ENCODE measurements at places on chromosomes 11 and 22.

DNA sequence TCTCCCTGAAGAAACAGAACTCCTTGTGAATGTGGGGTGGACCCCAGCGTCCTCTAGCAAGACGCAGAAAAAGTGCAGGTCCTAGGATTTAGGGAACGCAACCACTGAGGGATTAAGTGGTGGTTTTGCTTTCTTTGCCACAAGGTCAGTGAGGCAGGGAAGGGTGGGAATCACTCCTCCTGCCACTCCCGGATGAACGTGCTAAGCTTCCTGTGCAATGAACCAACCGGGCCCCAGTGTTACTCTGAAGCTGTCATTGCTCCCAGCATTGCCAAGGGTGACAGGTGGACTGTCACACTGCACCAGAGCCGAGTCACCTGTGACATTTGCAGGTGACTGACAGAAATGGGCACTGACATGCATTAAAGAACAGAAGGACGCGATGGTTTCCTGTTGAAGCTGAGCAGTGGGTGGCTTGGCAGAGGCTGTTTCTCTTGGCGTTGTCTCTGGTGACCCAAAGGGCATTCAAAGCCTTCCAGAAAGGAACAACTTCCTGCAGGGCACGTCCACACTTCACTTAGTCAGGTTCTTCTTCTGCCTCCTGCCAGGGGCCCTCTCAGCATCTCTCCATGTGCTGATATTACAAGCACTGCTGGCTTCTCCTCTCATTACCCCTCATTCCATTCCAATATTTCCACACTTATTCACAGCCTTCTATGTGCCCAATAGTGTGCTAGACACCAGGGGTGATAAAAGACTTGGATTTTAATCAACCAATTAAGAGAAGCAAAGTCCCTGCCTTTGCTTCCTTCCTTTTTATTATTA, 9.7 kb downstream of the KIRREL3 start:
- no peak for DNase-seq

DNA sequence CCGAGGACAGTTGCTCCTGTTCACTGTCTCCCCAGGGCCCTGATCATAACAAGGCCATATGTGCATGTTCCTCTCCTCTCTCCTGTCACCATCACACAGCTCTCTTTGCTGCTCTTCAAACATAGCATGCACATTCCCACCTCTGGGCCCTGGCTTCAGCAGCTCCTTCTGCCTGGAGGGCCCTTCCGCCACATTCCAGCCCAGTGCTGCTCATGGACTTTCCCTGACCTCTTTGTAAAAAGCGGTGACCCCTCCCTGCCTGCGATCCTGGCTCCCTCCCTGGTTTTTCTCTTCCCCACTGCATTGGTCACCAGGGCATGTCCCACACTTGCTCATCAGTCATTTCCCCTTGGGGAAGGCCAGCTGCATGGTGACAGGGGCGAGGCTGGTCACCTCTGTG, 98.2 kb downstream of the MYO18B start:
- DNase-seq, result no peak

DNA sequence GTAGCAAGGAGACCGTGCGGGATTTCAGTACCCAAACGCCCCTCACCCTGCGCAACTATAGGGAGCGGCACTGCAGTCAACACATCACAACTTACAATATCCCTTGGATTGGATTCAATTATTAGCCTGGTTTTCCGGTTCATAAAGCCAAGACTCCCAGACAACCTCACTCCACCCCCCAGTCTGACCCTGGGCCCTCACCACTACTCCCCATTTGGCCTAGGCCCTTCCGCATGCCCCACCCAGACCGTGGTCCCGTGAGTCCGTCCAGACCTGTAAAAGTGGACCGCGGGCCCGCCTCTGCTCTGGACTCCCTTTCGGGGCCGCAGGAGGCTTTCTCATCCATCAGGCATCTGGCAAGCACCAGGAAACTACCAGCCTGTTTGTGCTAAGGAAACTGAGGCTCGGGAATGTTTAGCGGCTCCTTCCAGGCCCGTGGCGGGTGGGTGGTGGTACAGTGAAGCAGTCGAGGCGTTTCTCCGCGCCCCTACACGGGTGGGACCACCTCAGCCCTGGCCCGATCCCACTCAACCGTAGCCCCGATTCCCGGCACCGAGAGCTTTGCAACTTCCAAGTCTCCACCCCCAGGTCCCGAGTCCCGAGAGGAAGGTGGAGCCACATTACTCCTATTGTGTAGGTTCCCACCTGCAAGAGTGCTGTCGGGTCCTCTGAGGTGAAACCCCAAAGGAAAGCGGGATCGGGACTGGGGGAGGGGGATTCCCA, 679 bp upstream of the DPP3 start:
- DNase-seq, result no peak

- DNase-seq, result no peak
These were observed 51.9 kb upstream of the PTPRJ start for GRCh38 chr11:47928426-47928825.

DNA sequence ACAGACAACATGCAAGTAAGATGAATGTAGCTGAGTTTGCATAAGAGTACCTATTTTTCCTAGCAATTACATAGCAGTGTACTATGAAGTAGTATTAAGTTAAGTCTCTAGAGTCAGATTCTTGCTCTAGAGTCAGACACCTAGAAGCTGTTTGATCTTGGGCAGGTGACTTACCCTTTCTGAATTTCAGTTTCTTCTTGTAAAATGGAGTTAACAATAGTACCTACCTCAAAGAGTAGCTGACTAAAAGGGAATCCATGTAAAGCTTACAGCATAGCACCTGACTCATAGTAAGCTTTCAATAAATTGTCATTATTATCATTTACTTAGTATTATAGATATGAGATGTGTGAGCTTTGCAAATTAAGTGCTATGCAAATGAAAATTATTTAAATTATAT, 47.8 kb upstream of the PTPRJ start:
- no peak for DNase-seq

GRCh38 chr22:20919718-20920117, 2.5 kb downstream of the CRKL start:
- no peak for DNase-seq

DNA sequence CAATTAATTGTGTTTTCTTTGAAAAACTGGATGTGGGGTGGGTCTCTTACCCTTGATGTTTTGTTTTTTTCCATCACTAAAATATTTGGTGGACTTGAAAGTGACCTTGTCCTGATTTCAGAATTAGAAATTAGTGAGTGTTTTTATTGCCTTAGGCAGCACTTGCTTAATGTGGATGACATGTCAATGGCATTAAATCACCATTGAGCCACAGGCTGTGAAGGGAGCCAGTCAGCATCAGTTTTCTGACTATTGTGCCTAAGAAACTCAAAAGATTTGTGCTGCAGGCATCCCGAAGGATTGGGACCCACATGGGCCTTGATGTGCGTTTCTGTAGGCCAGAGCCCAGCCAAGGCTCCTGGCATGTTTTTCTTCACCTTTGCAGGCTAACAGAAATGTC, 53.8 kb downstream of the SWAP70 start:
- DNase-seq, result no peak

DNA sequence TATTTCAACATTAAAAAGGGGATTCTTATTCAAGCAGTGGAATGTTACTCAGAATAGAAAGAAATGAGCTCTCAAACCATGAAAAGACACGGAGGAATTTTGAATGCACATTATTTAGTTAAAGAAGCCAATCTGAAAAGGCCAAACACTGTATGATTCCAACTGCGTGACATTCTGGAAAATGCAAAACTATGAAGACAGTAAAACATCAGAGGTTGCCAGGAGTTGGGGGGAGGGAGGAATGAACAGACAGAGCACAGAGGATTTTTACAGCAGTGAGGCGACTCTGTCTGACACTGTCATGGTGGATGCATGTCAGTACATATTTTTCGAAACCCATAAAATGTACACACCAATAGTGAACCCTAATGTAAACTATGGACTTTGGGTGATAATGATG, 22.9 kb upstream of the THY1 start:
- DNase-seq, result no peak

DNA sequence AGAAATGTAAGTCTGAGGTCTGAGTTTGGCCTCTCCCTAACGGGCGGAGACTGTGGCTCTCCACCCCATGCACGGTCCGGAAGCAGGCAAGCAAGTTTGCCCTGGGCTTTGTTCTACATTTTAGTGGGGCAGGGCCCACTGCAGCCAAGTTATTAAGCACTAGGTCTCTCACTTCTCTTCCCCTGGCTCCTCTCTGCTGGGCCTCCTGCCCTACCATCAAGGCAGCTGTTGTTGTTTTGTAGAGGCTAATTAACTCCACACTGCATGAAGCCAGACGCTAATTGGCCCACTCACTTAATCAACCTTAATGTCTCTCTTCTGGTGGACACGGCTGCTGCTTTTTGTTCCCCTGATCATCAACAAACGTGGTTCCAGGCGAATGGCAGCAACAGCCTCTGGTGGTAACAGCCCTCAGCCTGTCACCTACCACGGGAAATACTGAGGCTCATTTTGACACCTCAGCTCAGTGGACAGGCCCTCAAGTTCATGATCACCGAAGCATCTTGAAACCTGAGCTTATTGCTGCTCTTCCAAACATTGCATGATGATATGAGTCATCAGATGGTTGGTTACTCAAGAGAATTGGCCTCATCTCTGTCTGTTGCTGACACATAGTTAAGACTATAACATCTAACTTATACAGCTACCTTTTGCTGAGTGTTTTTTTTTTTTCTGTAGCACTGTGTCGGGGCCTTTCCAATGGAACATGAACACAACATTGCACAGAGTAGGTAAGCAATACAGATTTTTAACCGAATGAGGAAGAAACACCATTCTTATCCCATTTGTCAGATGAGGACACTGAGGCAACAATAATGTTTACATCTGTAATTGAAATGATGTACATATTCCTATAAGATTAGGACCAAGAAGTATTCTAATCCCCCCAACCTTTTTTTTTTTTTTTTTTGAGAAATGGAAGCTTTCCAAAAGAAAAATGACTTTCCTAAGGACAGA, 20.8 kb upstream of the LMO2 start:
- no peak for DNase-seq

DNA sequence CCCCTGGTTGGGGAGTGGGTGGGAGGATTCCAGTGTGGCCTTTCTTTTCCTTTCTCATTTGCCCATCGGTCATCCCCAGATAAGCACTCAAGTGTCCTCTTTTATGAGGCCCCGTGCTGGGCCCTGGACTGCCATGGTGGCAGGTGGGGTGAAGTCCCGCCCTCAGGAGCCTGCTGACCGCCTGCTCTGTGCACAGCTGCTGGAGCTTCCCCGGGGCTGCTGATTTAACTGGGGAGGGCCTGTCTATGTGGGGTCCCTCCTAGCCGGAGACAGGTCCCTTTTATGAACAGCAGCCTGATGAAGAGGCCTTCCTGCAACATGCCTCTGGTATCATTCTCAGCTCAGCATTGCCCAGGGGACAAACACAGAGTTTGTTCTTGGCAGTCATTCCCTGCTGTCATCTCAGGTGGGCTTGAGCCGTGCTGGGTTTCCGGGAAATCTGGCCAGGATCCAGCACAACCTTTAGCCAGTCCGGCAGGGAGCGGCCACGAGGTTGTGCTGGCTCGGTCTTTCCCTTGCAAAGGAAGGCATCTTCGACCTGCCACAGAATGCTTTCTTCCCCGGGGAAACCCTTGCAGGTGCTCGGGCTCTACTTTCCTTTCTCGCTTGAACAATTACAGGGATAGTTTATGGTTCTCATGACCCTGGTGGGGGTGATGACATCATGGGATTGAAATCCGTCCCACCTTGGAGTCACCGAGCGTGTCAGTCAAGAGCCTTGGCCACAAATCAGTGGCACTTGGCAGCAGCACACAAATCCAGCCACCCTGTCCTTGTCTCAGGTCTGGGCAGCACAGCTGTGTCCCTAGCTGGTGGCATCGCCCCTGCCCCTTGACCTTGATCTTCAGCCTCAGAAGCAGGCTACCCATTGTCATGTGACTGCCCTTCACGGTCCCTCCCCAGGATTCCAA, 20.1 kb downstream of the ST14 start:
- DNase-seq, result no peak

GRCh38 chr11:16774936-16775613, 36.6 kb downstream of the C11orf58 start:
- DNase-seq, result no peak

DNA sequence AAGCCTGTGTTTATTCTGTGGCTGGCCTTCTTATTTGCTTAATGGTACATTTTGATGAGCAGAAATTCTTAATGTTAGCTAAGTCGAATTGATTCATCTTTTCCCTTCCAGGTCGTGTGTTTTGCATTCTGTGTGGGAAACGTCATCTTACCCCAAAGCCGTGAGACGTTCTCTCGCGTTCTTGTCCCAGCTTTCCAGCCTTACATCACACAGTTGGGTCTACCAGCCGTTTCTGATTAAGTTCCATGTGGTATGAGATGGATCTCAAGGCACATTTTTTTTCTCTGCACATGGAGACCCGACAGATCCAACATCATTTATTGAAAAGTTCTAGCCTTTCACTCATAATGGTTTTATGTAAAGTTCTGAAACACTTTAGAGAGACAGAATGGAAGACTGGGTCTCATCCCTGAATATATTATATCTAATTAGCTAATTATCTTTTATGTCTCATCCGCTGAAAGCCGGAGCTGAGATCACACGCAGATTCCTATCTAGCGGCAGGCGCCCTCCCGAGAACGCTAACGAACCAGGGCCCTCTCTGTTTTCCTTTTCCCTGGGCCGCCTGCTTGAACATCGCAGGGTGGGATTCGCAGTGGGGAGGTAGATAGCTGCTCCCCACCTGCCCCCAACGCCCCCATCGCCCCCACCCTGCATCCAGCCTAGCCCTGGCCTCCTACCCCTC, 1162.2 kb downstream of the BRD1 start:
- no peak for DNase-seq

- no peak for DNase-seq
These were observed 39.3 kb downstream of the LRP5 start for GRCh38 chr11:68351450-68352275.

DNA sequence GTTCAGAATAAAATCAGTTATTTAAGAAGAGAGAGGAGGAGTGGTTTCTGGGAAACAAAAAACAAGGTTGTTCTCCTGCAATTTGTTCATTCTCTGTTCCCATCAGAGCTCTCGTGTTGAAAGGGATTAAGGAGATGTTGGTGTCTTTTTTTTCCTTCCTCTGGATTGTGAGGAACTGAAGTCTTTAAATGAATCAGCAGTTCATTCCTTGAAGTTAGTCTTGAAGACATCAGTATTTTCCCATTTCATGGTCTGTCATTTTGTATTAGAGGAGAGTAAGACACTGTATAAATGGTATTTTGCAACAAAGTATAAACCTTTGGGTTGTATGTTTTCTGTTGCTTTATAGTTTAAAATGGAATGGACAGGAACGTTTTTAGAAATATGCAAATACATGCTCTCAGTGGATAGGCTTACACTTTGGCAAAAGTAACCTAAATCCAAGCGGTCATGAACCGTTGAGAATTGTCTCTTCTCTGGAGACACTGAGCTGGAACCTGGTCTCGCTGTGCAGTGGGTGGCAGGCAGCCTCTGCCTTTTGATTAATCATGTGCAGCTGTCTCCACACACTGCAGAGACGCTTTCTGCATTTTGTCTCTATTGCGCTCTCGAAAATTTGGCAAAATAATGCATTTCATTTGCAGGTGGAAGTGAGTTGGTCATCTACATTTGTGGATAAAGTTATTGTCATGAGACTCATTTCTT, 33.0 kb downstream of the SAMM50 start:
- DNase-seq, result no peak

GRCh38 chr11:25602149-25602548, 729.8 kb upstream of the ANO3 start:
- DNase-seq, result no peak

DNA sequence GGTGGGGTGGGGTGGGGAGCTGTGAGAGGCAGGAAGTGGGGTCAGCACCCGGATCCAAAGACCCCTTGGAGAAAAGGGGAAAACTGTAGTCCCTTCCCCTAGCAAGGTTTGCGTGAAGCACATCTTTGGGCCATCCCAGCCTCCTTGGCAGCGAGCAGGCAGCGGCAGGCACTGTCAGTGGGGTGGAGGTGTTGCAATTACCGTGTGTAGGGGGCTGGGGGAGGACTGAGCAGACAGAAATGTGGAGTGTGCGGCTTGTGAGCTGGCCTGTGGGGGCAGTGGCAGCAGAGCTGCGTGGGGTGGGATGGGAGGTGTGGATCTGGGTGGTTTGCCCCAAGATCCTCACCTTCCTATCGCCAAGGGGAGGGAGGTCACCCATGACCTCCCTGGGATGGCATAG, 16.4 kb downstream of the DAGLA start:
- no peak for DNase-seq

Measured in esophagus squamous epithelium (tissue), 5 donors.